ENCODE measurements at places on chromosomes 4 and X.

GRCh38 chr4:187663076-187663475 is 332.5 kb upstream of the ZFP42 start:
- DNase-seq = no peak

DNA sequence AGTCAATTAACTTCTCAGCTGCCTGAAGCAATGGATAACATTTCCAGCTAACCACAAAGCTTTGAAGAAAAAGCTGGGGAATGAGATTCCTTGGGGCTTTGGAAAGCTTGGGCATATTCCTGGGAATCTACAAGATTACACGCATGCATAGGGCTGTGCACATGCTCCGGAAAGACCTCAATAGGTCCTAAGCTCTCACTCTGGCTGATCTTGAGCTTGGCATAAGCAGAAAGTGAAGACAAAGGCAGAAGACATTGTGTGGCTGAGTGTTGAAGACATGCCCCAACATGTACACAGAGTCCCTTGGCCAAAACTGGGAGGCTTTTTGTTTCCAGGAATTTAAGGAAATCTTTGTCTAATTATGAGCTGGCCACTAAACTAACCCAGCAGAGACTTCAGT is 31.2 kb downstream of the ATG4A start:
- no peak for DNase-seq

- no peak for DNase-seq
Observed at GRCh38 chr4:128812442-128813235, 3.1 kb downstream of the JADE1 start.

DNA sequence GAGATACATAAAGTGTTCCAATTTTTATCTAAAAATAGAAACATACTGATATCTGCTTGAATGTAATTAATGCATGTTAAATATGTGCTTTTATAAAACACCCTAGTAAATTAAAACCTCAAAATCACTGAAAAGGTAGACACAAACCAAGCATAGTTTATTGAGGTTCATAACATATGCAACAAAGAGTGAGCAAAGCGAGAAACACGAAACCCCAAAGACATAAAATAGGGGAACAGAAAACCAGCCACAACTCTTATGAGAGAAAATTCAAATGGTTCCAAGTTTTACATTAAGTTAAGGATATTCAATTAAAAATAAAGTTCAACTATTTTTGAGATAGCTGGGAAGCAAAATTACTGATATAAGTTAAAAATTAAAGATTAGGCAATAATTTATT is 336.4 kb upstream of the AGA start:
- DNase-seq = no peak

DNA sequence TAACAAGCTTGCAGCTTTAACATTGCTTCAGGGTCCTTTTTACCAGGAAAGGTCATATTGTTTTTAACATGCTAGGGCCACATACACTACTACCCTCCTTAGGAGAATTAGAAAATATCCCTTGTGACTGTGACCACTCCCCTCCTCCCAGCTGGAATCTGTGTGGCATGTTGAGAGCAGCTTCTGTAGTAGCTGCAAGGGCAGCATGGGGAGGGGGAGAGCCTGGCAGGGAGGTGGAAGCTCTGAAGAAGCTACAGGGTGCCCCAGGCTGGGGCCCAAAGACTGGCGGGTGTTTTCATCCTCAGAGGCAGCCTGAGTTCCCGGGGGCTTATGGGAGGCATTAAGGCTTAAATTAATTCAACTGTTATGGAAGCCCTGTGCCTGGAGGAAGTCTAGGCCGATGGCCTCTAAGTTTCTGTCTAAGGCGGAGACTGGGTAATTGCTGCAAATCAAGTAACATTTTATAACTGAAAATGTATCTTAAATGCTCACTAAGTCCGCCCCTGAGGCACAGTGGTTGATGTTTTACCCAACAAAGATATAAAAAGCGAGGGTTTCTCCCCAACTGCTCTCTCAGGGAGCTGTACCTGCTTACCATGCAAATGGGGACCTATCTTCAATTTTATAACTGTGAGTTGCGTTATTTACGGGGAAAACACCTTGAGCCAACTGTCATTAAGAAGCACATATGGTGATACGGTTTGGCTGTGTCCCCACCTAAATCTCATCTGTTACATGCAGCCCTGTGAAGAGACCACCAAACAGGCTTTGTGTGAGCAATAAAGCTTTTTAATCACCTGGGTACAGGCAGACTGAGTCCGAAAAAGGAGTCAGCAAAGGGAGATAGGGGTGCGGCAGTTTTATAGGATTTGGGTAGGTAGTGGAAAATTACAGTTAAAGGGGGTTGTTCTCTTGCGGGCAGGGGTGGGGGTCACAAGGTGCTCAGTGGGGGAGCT is 37.4 kb upstream of the STS start:
- DNase-seq = no peak

- no peak for DNase-seq
Observed at GRCh38 chr4:150875367-150875766, 139.7 kb downstream of the LRBA start.

DNA sequence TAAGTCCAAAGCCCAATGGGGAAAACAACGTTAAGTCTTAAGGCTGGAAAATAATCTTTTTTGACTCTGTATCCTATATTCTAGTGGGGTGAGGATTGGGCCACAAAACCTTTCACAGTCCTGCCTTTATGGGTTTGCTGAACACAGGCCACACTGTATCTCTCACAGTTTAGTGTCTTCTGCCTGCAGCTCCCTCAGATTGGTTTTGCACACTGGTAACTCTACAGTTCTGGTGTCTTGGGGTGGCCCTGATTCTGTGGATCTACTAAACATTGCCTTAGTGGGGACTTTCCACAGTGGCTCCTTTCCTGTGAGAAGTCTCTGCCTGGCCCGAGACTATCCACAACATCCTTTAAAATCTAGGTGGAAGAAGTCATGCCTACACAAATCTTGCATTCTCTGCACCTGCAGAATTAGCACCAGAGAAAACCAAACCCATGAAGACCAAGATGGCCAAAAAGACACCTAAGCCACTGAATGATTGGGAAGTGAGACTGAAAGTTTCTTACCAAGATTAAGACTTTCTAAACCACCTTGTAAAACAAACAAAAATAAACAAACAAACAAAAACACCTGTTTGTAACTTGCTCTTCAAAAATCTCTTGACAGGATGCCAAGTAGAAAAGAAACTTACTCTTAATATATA is 150.4 kb upstream of the PCDH10 start:
- DNase-seq = no peak

GRCh38 chrX:46686003-46686645 is 72.8 kb downstream of the SLC9A7 start:
- no peak for DNase-seq

DNA sequence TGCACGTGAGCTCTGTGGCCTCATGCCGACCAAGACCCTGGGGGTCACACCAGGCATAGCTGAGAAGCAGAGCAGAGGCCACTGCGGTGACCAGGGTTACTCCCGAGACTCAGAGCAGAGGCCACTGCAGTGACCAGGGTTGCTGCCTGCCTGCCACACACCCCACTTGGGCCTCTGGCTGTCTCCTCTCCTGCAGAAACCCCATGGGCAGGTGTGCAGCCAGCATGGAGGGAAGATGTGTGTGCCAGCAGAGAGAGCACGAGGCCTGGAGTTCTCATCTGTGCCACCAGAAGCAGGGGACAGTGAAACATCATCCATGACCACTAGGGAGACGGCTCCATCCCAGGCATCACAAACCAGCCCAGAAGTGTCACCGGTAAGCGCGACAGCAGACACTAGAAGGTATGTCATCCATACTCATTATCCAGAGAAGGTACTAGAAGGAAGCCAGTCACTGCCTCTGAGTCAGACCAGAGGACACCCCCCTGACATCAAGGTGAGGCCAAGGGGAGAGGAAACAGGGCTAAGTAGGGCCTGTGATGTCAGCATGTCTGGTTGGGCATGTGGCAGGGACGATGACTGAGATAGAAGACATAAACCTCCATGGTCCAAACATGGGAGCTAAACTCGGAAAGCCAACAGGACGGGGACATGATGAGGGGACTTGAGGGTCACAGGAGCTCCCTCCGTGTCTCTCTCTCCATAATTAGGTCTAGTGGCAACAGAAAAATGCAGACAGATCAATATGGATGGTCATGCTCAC is 24.2 kb upstream of the SPON2 start:
- no peak for DNase-seq

DNA sequence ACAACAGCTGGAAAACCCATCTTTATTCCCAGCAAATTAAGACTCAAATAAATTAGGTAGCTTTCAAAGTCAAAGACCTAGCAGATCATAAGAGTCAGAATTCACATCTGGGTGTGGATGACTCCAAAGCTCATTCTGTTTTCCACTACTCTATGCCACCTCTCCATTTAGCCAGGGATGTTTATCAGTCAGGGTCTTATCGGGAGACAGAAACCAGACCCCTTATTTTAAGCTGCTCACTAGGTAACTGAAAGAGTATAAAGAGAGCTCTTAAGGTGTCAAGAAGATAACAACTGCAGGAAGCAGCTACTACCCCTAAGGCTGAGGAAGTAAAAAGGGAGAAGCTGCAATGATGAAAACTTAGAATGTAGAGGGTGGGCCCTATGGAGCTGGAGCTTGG is 333.7 kb upstream of the KLF3 start:
- no peak for DNase-seq

GRCh38 chr4:20528508-20528907 is 171.8 kb upstream of the PACRGL start:
- DNase-seq = no peak

DNA sequence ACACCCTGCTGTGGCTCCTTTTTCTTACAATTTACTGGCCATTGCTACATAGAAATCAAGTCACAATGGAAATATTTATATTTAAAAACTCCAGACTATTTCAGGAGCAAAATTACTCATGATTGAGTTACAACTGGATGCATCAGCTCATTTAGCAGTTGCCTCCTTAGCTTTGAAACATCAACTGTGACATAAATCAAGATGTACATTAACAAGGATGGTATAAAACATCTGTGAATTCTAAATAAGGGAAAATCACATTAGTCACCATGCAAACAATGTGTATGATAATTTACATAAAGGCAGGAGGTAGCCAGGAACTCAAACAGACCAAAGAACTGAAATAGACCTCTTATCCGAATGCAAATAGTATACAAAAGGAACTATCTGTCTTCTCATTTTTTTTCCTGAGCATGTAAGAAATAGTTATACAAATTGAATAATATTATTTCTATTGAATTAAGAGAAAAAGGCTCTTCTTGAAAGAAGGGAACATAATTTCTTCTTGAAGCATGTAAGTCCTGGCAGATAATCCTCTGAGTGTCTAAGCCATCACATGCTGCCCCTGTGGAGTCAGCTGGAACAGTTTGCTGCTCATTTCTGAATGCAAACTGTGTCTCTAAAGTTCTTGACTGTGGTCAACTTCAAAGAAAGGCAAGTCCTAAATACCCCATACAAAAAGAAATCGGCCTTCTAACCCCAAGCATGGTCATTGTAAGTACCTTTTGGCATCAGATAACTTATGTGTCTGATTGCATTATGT is 151.2 kb downstream of the NAA11 start:
- no peak for DNase-seq

DNA sequence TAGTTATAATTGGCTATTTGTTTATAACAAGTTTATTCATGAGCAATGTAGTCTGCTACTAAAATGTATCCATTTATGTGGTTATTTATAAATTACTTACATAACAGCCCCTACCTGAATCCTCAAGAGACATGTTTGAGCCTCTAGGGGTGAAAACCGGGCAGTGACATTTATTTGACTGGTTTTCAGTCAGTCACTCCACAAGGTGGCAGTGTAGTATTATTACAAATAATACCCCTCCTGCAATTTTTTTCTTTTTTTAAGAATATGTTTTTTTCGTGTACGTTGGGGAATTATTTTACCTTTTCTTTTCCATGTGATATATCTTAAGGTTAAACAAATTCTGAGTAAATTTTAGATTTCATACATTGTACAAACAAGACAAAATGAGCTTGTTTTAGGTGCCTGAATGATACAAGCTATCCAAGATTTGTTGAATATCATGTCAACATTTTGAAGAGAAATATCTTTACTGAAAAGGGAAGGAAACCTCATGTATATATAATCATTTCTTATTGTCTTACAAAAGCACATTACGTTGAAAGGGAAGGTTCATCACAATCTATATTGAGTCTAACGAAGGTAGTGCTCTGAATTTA is 598.7 kb upstream of the TECRL start:
- DNase-seq = no peak

DNA sequence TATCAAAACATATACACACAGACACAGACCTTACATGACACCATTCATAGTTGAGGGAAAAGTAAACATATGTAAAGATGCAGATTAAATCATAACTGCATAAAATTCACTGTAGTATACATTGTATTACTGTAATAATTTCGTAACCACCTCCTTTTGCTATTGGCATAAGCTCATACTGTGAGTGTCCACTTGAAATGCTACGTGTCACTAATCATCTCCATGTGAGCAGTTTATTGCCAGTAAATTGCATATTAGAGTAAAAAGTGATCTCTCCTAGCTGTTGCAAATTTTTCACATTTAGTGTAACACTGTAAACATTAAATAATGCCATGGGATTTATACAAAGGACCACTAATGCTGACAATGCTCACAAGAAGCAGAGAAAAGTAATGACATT is 256.7 kb upstream of the GNPDA2 start:
- DNase-seq = no peak

- no peak for DNase-seq
Observed at GRCh38 chr4:52244103-52244775, 193.1 kb downstream of the SPATA18 start.

GRCh38 chr4:151667666-151668065 is 93.1 kb downstream of the GATB start:
- no peak for DNase-seq

DNA sequence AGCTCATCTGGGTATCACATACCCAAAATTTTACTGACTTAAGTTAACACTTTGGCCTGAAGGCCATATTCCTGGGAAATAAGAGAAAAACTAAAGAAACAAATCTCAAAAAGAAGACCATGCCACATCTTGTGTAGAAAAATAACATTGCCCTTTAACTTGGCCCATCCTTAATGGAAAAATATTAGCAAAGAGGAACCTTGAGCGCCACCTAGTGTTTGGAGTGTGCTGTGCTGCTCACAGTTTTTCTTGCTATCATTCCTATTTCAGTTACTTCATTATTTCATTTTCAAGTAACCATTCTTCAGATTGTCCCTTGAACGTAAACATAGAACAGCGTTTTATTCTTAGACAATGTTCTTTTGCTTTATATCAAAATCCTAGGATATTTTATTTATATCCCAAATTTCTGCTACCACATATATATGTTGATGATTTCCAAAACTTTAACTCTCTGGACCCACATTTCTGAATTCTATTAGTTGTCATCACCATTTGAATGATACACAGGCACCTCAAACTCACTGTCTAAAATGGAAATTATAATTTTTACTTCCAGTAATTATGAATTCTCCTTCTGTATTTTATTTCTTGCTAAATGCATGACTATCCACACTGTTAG is 999.0 kb upstream of the ADGRL3 start:
- peak; percentile 2 for DNase-seq

DNA sequence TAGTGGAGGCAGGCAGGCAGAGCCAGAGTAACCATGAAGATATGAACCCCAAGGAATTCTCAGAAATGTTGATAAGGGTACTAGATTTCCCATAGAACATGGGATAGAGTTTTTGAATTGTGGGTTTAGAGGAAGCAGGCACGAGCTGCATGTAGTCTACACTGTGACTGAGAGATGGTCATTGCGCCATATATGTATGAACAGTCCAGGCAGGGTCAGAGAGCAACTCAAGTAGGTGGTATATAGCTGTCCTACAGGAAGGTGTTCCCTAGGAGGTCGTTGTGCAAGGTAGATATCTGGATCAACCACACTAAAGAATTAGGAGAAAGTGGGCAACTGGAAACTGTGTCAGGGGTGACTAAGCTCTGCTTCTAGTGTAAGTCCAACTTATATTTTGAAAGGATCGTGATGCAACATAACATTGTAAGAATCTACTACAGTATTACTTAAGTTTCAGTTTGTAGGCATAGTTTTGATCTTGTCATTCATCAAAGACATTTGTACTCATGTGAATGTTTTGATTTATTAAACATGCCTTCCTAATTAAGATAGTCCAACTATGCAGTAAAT is 94.6 kb downstream of the HPGD start:
- DNase-seq = no peak

Measured in AG04450 (cell line).